GM03348 (cell line): ENCODE measurements at places on chromosomes 4 and X.

DNA sequence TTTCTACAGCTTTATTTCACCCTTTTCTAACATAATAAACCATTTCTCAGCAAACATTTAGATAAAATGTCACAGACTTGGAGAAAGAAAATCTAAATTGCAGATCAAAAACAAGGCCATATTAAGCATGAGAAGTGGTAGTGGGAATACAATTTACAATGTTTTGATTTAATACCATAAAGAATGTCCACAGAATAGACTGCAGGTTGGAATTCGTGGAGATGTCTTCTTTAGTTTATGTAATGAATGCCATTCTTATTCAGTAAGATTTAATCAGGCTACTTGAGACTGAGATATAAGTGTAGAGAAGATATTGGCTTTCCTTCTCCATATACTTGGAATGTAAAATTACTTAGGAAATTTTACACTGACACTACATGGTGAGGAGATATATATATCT, 91.9 kb upstream of the ZFP42 start:
- no peak for DNase-seq

GRCh38 chr4:31334086-31334910, 614.1 kb downstream of the PCDH7 start:
- DNase-seq = no peak

GRCh38 chr4:36249610-36250009, 5.3 kb upstream of the ARAP2 start:
- no peak for DNase-seq

- DNase-seq = no peak
Observed at GRCh38 chr4:41556526-41556925, 18.6 kb downstream of the LIMCH1 start.

DNA sequence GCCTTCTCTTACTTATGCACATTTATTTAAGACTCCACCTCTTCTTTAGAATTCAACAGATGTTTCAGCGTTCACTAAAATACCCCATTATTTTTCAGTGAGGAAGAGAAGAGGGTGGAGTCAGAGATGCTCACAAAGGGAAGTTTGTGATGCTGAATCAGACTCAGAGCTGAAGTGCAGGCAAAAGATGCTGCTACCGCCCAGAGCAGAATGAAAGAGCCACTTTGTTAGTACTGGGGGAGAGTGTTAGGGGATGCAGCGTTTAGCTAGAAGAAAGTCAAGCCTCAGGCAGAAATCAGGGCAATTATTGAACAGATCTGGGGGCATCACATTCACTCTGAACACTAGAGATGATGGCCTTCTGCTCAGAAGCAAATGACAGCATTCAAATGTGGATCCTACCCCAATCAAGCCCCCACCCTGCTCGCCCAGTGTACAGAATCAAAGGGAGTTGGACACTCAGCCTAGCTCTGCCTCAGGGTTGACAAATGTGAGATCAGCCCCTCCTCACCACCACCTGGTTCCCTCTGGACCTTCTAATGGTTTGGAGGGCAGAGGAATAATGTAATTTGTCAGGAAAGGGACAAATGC, 138.3 kb downstream of the UNC5C start:
- DNase-seq = no peak

- DNase-seq = peak; percentile 51
Observed at GRCh38 chr4:71732706-71733105, 51.2 kb downstream of the GC start.

- no peak for DNase-seq
Observed at GRCh38 chr4:53722110-53722509, 130.8 kb upstream of the LNX1 start.

DNA sequence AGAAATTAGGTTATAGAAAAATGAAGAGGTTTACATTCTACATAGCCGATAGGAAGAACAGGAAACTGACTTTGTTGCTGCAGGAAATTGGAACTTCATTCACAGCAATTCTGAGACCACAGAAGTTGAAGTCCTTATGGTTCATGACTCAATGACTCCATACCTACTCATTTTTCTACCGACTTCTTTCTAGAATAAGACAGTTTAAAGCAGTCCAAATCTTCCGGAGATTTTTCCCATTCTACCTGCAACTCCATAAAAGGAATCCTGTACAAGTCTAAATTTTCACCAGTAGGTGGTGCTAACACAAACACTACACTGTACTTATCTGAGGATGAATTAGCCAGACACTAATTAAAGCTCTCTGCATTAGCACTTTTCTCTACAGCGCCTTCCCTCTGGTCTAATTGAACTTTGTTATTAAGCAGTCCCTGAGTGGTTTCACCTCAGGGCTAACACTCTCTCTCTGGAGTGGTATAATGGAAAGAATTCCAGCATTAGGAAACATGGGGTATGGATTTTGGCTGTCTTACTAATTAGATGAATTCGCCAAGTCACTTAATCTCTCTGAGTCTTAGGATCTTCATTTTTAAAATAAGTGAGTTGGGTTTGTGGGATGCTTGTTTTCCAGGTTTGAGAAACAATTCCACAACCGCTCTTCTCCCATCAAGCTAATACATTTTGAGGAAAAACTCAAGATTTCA, 167.9 kb downstream of the SMIM20 start:
- DNase-seq = peak; percentile 59

GRCh38 chr4:37470245-37470644, 215.9 kb downstream of the RELL1 start:
- no peak for DNase-seq

GRCh38 chr4:48602763-48603162, 112.7 kb downstream of the ZAR1 start:
- DNase-seq = no peak

GRCh38 chrX:96094616-96095015, 590.0 kb upstream of the DIAPH2 start:
- DNase-seq = no peak

- DNase-seq = no peak
Observed at GRCh38 chr4:124530464-124531077, 182.0 kb downstream of the ANKRD50 start.

DNA sequence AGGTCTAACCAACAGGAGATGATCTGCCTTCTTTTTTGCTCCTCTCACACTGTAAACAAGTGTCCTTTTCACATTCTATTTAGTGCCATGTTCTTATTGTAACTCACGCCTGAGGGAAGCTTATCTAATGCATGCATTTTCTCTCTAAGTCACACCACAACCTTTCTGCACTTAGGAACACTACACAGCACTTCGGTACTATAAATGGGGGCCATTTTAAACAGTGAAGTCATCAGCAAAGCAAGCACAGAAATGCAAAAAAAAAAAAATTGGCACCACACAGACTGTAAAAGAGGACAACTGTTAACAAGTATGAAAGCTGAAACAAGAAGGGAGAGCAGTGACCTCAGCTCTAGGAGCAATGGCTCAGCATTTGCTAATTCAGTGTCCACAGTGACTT, 45.2 kb downstream of the PRSS12 start:
- DNase-seq = no peak

DNA sequence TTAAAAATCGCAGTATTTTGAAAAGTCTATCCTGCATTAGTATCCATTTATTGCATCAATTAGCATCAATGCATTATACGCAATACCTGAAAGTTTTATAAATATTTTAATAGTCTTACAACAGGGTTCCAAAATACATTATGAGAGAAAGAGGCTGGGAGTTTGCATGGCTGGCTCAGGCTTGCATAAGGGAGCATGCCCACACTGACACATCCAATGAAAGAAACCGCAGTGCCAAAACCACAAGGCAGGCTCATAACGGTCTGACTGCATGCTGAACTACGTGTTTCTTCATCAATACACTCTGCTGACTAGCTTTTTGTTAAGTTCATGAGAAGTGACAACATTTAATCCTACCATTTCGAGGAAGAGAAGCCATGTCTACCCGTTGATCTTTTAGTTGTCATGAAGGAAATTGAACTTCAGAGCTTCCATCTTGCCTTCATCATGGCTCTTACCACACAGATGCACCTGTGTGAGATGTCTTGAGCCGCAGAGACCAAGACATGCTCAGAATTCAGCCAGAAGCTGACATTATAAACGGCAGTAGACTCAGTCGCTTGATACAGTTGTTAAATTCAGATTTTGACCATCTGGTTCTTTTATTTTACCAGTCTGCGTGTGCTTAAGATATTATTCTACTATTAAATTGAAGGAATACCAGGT, 168.8 kb upstream of the FRG1 start:
- no peak for DNase-seq

GRCh38 chrX:15501506-15501905, 899 bp downstream of the BMX start:
- DNase-seq = no peak

GRCh38 chrX:28787206-28787605, 200.0 kb downstream of the IL1RAPL1 start:
- peak; percentile 0 for DNase-seq

GRCh38 chr4:75142850-75143249, 209.9 kb downstream of the PARM1 start:
- DNase-seq = no peak

GRCh38 chr4:80809039-80809729, 221.3 kb upstream of the BMP3 start:
- no peak for DNase-seq

- no peak for DNase-seq
Observed at GRCh38 chrX:69070949-69071650, 94.2 kb downstream of the PJA1 start.

- DNase-seq = peak; percentile 31
Observed at GRCh38 chr4:15197005-15197404, 194.7 kb downstream of the CPEB2 start.

DNA sequence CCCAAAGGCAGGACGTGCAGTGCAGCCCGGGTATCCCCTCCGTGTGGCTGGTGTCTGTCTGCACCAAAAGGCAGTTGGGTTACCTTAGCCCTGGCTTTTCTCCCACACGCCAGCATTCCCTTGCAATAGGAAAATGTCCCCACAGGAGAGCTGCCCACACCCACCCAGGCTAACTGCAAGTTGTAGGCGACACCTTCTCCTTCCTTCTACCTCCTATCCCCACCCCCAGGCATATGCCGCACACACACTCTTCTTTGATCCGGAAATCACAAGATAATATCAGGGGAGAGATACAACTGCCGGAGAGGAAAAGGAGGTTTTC, 444 bp upstream of the APBB2 start:
- no peak for DNase-seq

- DNase-seq = no peak
Observed at GRCh38 chr4:26893491-26893890, 32.9 kb downstream of the STIM2 start.

- DNase-seq = no peak
Observed at GRCh38 chr4:84914686-84915395, 51.6 kb downstream of the WDFY3 start.

DNA sequence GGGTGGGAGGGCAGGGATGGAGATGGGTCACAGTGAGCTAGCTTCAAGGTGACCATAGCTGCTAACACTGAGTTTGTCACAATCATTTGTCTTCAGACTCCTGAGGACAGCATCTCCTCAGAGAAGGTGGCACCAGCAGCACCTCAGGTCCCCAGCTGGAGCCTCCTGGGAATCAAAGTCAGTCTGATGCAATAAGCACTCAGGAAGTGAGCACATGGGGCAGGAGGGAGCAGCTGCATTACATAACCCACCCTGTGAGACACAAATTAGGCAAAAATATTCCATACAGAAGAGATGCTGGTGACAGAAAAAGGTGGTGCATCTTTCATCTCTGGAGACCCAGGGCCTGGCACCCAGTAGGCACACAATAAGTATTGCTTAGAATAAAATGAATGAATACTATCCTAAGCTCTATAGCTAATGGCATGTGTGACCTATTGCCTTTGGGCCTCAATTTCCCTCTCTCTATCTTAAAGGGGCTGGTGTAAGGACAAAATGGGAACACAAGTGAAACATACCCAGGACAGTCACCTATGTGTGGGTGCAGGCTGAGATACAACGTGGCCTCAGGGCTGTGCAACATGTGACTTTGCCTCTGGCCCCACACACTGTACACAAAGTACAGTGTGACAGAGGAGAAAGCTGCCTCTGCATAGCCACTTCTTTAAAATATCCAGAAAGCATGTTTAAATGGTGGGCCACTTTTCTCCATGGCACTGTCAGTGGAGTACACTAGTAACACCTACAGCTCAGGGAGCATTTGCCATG, 37.1 kb downstream of the SLC39A8 start:
- DNase-seq = no peak

DNA sequence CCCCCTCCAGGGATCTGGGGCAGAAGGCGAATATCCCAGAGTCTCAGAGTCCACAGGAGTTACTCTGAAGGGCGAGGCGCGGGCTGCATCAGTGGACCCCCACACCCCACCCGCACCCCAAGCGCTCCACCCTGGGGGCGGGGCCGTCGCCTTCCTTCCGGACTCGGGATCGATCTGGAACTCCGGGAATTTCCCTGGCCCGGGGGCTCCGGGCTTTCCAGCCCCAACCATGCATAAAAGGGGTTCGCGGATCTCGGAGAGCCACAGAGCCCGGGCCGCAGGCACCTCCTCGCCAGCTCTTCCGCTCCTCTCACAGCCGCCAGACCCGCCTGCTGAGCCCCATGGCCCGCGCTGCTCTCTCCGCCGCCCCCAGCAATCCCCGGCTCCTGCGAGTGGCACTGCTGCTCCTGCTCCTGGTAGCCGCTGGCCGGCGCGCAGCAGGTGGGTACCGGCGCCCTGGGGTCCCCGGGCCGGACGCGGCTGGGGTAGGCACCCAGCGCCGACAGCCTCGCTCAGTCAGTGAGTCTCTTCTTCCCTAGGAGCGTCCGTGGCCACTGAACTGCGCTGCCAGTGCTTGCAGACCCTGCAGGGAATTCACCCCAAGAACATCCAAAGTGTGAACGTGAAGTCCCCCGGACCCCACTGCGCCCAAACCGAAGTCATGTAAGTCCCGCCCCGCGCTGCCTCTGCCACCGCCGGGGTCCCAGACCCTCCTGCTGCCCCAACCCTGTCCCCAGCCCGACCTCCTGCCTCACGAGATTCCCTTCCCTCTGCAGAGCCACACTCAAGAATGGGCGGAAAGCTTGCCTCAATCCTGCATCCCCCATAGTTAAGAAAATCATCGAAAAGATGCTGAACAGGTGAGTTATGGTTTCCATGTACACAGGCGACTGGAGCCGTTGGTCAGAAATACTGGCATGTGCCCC, at the start of gene CXCL1:
Gene CXCL1 (plus strand): TSS at position 264 of the 926 bp plus-strand sequence. CDS start 78 bp downstream, at position 342.
- DNase-seq = peak; percentile 54

GRCh38 chr4:47561331-47561730, 76.3 kb downstream of the ATP10D start:
- DNase-seq = no peak

GRCh38 chr4:169179609-169180521, 90.9 kb downstream of the SH3RF1 start:
- DNase-seq = no peak

DNA sequence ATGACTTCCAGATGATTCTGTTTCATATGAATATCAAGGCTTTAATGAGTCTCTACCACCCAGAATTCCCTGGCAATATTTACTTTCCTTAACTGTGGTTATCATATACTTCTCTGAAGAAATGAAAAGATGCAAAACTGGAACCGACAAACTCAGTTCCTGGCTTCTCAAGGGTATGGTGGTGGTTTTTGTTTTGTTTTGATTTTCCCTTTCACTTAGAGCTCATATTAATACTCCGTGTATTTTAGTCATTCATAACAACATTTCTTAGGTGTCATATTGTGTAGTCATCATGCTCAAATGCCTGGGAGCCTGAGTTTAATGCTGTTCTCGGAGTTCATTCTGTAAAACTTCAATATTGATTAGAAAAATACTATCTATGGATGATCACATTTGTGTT, 665 bp downstream of the TRPC5OS start:
- no peak for DNase-seq
